ENCODE measurements at places on chromosomes 13 and 19.

- DNase-seq, result no peak
Measured at GRCh38 chr13:66154354-66154753, 1075.8 kb downstream of the PCDH9 start.

GRCh38 chr13:48110132-48110868, 15.4 kb upstream of the MED4 start:
- DNase-seq, result no peak

DNA sequence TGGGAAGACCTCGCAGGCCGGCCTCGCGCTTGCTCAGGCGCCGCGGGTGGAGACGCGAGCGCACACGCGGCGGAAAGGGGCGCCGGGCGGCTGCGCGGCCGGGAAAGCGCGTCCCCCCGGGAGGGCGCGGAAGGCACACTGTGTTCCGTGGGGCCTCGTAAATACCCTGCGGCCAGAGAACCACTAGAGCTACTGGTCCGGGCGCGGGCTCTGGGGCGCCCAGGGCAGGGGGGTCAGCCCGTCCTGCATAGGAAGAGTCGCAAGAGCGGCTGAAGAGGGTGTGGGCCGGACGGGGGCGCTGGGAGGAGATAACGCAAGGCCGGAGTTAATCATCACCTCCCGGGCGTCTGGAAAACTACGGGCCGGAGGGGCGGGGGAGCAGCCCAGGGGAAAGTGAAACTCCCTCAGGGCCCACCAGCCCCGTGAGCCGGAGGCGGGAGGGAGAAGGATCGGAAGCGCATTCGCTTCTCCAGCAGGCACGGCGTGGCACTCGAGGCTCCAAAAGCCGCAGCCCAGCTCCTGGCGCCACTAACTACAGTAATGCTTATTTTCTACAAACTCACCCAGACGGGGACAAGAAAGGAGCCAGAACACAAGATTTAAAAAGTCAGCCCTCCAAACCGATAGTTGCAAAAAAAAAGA, 1.1 kb upstream of the WBP4 start:
- peak; percentile 93 for DNase-seq

- peak; percentile 74 for DNase-seq
Measured at GRCh38 chr19:1672038-1672768, 19.8 kb upstream of the TCF3 start.

- DNase-seq, result peak; percentile 11
Measured at GRCh38 chr19:5436106-5436947, 18.9 kb upstream of the ZNRF4 start.

DNA sequence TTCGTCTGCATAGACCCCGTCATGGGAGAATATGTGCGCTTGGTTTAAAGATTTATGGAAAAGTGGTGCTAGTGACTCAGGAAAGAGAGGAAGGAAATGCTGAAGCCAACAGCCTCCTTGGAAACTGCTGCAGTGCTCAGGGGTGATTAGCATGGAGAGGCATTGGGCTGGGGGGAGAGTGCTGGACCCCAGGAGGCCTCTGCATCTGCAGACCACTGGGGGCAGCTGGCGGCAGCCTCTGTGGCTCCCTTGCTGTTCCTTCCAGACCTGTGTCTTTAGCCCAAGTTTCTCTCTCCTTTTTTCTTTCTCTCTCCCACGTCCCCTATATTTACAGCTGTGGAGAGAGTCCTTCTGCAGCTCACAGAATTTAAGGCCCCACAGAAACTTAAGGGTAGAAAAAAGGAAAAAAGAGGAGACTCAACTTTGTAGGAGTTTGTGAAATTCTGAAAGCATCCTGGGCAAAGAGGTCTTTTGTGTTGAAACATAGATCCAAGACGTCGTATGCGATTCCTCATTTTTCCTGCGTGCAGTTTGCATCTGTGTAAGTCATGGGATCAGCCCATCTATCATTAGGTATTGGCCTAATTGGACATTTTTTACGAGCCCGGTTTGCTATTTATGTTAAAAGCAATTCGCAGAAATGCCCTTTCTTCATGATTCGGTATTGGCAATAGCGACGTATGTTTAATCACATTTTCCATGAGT, 116.2 kb upstream of the ZNF536 start:
- no peak for DNase-seq

DNA sequence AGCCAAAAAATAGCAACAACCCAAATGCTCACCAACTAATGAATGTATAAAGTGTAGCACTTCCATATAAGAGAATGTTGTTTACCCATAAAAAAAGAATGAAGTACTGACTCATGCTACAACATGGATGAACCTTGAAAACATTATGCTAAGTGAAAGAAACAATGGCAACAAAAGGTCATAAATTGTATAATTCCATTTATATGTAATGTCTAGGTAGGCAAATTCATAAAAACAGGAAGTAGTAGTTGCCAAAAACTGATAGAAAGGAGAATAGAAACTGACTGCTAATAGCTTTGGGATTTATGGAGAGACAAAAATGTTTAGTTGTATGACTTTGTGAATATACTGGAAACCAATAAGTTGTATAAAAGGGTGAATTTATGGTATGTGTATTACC, 21.6 kb downstream of the MYCBP2 start:
- no peak for DNase-seq

GRCh38 chr19:38715555-38715954, 28.7 kb downstream of the CAPN12 start:
- peak; percentile 26 for DNase-seq

DNA sequence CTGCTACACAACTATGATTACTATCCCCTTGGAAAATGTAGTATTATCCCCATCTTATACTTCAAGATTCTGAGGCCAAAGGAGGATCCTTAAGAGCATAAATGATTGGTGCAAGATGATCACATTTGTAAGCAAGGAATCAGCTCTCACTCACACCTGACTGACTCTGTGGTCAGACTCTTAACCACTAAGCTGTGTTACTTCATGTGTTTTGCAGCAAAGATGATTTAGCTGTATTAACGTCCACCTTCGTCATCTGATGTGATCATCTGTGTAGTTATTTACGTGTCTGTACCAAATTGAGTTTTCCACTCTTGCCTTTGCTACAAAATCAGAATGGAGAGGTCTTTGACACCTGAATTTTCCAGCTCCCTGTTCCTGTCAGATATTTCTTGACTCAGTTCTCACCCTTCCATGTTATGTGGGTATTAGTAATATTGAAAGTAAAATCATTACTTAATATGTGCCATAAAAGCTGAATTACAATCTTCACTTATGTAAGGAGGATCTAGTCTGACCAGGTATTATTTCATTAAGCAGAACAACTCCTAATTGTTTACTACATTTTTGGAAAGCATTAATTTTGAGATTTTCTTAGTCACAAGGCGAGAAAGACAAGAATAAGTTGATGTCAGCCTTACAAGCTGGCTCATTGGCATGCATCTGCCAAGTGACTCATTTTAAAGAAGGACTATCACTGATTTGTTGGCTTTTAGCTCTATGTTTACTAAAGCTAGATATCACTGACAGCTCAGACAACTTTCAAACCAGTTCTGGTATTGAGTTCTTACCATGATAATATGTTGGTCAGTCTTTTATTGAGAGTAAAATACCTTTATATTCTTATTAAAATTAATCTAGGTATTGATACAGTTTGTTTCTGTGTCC, 1279.8 kb upstream of the PCDH9 start:
- DNase-seq, result no peak

- no peak for DNase-seq
Measured at GRCh38 chr19:30895946-30896345, 453.3 kb downstream of the TSHZ3 start.

GRCh38 chr13:21932996-21933395, 262.1 kb downstream of the FGF9 start:
- no peak for DNase-seq

DNA sequence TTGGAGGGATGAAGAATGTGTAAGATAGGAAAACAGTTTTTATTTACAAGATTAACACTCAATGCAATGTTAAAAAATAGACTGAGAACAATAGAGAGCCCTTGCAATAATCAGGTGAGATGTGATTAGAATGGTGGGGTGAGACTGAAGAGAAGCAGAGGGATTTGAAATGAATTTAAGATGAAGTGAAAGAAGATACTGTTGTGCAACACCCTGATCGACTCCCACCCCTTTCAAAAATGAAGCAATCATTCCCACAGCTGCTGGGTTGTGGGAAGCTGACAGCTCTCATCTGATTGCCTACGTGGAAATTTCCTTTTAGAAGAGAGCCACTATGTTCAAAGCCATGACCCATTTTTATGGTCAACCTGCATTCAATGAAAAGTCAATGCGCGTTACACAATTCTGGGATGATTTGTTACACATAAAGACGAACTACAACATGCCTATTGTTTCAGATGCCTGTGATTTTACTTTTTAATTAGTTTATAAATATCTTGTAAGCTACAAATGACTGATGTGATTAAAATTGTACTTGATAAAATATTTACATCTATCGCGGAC, 1374.8 kb downstream of the PCDH9 start:
- DNase-seq, result no peak

DNA sequence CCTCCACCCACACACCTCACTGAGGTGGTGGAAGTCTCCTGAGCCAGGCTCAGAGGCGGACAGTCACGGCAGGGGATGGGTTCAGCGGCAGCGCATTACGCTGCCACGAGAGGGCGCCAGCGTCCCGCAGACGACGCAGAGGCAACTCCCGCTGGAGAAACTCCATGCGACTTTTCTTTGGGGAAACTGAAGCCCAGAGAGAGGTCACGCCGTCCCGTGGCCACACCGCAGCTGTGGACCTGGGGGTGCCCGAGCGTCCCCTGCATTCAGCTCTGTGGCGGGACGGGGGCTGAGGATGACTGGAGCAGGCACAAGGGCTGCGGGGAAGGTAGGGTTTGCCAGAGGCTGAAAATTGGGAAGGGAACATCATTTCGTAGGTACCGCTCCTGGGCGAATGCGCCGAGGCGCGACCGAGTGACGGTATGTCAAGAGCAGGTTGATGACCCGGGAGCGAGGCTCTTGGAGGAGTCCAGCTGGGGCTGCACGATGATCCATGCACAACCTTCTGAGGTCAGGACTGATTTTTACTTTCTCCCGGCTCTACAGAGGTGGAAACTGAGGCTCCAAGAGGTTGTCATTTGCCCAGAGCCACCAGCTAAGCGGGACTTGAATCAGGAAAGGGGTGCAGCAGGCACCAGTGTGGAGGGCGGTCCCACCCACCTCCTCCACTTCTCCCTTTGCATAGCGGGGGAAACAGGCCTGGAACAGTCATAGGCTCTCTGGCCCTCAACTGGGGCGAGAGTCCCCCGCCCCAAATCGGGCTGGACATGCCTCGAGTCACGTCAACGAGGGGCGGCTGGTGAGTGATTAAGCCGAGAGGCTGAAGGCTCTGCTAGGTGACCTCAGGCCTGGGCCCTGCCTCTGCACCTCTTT, 690 bp upstream of the ARRDC2 start:
- DNase-seq, result peak; percentile 84

DNA sequence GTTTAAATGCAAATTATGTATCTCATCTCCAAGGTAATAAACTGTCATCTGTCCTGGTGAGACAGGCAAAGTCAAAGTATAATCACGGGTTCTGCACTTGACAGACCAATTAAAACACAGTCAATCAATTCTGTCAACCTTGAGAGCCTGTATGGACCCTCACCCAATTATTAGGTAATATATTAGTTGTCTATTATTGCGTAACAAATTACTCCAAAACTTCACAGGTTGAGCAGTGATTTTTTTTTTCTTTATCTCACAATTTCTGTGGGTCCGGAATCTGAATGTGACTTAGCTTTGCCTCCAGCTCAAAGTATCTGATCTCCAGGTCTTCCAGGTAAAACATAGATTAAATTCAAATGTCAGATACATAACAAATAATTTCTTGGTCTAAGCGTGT, 707.4 kb upstream of the ARGLU1 start:
- DNase-seq, result no peak

DNA sequence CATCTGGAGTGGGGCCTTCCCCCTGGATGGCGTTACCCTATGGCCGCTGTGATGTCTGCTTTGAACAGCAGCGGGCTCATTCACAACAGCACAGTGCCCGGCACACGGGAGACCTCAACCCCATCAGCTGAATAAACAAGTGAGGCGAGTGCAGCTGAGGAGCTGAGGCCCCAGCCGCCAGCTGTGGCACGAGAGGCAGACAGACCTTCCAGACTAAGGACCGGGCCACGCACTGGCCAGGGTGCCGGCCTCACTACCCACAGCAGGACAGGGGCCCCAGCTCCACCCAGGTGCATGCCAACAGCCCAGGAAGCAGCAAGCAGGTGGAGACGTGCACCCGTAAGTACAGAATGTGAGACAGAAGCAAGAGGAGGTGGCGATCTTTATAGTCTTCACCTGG, 39.6 kb downstream of the STK24 start:
- DNase-seq, result no peak

- DNase-seq, result no peak
Measured at GRCh38 chr19:29324291-29324680, 111.3 kb upstream of the UQCRFS1 start.

DNA sequence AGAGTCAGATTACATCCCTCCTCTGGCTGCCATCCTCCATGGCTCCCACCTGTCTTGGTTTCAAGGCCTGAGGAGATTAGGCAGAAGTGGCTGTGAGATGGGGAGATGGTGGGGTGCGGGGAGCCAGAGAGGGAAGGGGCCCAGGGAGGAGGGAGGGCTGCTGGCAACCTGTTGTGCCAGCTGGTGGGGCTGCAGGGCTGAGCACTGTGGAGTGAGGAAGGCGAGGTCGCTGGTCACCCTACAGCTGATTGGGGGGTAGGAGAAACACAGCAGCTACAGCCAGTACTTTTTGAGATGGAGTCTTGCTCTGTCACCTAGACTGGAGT, 48.3 kb downstream of the CD320 start:
- DNase-seq, result no peak

DNA sequence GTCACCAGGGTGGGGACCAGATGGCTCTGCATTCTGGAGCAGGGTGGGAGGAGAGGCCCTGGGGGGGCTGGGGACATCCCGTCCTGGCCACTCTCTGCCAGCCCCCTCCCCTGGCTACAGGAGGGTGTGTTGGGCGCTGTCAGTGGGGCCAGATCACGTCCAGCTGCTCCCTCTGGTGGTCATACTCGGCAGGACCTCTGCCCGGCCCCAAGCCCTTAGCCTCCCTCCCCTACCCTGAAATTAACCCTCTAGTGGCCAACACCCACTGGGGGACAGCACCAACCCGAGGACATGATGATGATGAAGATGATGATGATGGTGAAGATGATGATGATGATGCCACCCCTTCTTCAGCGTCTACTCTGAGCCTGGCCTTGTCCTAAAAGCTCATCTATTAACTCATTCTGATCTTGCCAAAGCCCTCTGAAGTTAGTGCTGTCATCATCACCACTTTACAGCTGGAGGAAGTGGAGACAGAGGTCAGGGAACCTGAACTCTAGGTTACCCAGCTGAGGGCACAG, 590 bp upstream of the LGI4 start:
- peak; percentile 83 for DNase-seq

- DNase-seq, result no peak
Measured at GRCh38 chr13:113469582-113469981, 16.3 kb upstream of the ADPRHL1 start.

- no peak for DNase-seq
Measured at GRCh38 chr19:50401605-50402450, 16.9 kb upstream of the SPIB start.

Data from hematopoietic multipotent progenitor cell treated with erythropoietin and hydrocortisone succinate and interleukin-3 and kit ligand, for 6 days (in vitro differentiated cells).